ENCODE measurements at places on chromosomes 1 and 21.

- DNase-seq = no peak
Measured at GRCh38 chr1:233656032-233656635, 42.2 kb downstream of the KCNK1 start.

DNA sequence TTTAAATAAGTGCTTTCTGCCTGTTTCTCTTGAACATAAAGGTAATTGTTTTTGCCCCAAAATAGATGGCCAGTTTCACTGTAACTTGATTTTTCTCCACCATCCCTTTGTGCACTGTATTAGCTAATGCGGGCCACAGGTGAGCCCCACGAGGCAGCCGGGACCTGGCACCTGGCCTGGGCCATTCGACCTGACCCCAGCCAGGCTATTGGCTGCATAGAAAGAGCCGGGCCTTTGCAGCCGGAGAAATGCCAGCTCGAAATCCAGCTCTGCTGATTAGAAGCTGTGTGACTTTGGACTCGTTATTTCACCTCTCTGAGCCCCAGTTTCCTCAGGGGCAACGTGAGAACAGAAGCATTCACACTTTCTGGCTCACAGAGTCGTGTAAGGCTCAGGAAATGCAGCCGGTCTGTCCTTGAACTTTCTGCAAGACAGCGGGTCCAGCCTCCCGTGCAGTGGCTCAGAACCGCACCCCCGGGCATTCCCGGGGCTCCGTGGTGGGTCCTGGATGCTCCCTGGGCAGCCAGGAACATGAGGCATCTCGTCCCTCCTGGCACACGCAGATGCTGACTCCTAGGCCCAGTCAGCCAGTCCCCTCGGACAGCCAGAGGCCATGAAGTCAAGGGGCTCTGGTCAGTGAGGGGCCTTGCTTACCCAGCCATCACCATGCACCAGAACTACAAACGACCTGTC, 37.4 kb upstream of the ACTRT2 start:
- DNase-seq = no peak

DNA sequence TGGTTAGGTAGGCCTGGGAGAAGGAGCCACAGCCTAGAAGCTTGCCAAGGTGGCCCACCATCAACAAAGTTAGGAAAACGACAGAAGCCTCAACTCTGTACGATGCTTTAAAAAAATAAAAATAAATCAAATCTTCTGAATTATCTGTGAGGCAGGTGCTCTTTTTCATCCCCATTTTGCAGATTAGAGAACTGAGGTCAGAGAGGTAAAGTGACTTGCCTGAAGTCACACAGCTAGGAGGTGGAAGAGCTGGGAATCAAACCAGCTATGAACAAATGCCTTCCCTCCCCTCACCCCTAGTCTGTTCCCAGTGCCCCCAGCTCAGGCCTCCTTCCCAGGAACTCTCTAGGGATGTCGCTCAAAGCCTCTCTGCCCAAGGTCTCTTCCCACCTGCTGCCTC, 30.4 kb downstream of the EPHA2 start:
- DNase-seq = no peak

DNA sequence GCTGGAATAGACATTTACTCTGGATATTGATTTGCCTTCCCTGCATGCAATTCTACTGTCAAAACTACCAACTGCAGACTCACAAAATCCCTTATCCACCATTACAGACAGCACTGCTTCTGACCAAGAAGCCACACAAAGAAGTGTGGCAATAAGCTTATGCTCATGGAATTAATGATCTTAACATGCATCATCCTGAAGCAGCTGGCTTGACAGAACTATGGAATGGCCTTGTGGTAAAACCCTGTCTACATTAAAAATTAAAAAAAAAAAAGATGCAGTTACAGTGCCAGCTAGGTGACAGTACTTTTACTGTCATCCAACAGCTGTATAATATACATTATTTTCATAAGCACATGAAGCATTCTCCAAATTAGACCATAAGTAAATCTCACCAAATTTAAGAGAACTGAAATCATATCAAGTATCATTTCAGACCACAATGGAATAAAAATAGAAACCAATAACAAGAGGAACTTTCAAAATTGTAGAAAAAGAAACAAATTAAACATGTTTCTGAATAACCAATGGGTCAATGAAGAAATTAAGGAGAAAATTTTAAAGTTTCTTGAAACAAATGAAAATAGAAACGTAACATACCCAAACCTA, 70.7 kb downstream of the SCMH1 start:
- DNase-seq = no peak

DNA sequence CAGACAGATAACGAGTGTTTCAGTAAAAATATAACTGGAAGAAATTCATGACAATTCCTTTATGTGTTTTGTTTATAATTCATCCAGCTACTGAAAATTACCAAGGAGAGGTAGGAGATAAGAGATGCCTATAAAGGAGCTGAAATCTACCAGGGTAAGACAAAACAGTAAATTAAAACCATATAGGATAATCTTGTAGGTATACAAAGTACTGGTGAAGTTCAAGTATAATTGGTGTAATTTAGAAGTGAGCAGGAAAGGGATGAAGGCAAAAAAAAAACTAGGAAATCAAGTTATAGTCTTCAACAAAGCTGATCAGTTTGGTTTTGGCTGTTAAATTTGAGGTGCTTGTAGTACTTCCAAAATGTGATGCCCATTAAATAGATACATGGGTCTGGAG, 1.2 kb upstream of the WARS2 start:
- no peak for DNase-seq

DNA sequence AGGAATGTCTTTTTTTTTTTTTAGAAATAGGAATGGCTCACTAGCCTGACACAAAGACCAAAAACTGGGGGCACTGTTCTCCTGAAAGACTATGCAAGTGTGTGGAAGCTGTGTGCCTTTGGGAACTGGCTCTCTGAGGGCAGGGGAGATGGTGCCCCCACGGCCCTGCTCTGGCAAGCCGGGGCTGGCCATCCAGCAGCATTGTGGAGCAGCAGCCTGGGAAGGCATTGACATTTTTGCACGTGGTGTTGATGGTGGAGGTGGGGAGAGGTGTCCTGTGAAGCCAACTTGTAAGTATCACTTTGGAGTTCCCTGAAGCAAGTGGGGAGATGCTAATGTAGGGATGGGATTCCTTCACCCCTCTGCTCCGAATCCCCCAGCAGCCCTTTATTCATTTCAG, 460.1 kb downstream of the RPS6KC1 start:
- DNase-seq = no peak

- peak; percentile 50 for DNase-seq
Measured at GRCh38 chr1:174789399-174789798, 210.3 kb upstream of the CACYBP start.

GRCh38 chr1:228274452-228275178, 66.8 kb downstream of the OBSCN start:
- no peak for DNase-seq

DNA sequence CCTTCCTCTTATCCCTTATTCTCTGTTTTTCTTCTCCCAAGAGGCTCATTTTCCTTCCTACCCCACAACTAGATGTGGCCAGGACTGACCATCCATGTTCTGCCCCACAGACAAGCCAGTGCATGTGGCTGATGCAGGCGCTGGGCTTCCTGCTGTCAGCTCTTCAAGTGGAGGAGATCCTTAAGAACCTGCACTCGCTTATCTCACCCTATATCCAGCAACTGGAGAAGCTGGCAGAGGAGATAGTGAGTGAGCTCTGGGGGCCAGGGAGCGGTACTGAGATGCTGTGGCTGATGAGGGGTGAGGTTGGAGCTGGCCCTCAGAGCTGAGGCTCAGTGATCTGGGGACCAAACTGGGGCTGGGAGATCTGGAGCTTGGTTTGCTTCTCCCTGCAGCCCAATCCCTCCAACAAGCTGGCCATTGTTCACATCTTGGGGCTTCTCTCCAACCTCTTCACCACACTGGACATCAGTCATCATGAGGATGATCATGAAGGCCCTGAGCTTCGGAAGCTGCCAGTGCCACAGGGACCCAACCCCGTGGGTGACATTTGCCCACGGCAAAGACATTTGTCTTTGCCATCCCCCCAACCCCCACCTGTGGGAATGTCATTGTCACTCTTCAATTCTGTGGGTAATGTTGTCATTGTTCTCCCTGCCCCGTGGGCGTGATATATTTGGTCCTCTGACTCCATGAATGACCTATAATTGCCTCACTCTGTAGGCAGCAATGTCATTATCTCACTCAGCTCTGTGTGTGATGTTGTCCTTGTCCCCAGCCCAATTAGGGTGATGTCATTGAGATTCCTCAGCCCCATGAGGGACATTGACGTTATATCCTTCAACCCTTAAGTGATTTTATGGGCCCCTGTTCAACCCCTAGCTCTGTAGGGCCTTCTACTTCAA, 11.2 kb upstream of the DPH2 start:
- DNase-seq = no peak

- peak; percentile 16 for DNase-seq
Measured at GRCh38 chr1:215793180-215793579, 226.1 kb downstream of the KCTD3 start.

- no peak for DNase-seq
Measured at GRCh38 chr1:47172782-47173181, 17.1 kb downstream of the PDZK1IP1 start.

DNA sequence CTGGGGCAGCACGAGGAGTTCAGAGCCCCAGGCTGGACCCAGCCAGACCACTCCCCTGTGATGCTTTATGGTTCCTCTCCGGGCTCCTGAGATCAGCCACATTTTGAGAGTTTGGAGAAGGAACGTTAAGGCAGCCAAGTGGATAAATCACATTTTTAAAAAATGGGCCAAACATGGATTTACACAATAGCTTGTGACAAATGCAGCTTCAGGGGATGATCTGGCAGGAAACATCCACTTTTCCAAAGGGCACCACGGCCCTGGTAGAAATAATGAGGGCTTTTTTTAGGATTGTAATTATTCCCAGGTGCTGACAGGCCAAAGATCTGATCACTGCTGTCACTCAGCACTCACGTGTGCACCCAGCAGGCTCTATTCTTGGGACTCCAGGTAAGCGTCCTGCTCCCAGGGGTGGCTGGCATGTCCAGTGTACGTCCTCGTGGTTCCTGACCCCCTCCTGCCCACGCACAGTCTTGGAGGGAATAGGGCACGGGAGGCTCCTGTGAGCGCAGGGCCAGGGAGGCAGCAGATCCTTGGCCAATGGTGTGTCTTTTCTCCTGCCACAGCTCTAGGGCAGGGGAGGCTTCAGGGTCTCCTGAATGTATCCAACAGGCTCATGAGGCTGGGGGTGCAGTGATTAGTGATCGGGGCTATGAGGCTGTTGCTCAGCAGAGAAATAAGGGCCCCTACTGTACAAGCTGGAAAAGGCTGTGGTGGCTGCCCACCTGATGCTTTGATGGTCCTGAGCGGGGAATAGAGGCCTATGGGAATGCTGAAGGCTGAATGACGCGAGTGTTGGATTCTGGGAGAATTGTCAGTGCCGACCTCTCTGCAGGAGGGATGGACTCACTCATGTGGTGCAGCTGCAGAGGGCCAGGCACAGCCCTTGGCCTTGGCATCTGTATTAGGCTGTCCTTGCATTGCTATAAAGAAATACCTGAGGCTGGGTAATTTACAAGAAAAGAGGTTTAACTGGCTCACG, 415.7 kb downstream of the PTPRU start:
- no peak for DNase-seq

DNA sequence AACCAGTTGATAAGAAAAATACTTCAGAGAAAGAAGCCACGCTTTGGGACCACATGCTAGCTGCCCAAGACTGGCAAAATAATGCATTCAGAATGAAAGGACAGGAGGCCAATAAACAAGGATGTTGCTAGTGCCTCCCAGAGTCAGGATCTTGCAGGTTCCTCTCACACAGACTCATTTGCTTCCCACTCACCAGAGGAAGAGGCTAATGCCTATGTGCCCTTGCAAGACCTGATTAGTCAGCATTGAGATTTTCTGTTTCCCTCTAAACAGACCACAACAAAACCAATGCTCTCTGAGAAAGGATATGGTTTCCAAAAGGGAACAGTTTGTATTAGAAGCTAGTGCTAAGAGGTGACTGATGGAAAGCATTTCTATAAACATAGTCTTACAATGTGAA, 85.7 kb downstream of the NRDC start:
- DNase-seq = no peak

- DNase-seq = no peak
Measured at GRCh38 chr1:158426137-158426536, at the start of gene OR10K2. TSS of gene OR10K2 (minus strand) at chr1:158426237. CDS start at chr1:158420866, 5,371 bp downstream.

- DNase-seq = no peak
Measured at GRCh38 chr1:169146576-169147214, 40.2 kb downstream of the ATP1B1 start.

- no peak for DNase-seq
Measured at GRCh38 chr1:39737546-39738169, 1.0 kb upstream of the PPIE start.

DNA sequence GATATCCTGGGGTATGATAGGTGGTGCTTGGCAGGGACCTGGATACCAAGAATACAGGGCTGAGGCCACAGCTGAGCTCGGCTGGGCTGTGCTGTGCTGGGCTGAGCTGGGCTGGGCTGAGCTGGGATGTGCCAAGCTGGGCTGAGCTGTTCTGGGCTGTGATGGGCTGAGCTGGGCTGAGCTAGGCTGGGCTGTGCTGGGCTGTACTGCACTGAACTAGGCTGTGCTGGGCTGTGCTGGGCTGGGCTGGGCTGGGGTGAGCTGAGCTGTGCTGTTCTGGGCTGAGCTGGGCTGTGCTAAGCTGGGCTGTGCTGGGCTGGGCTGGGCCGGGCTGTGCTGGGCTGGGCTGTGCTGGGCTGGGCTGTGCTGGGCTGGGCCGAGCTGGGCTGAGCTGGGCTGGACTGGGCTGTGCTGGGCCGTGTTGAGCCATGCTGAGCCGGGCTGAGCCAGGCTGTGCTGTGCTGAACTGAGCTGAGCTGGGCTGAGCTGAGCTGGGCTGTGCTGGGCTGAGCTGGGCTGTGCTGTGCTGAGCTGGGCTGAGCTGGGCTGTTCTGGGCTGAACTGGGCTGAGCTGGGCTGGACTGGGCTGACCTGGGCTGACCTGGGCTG, 94.7 kb upstream of the ACTRT2 start:
- no peak for DNase-seq

DNA sequence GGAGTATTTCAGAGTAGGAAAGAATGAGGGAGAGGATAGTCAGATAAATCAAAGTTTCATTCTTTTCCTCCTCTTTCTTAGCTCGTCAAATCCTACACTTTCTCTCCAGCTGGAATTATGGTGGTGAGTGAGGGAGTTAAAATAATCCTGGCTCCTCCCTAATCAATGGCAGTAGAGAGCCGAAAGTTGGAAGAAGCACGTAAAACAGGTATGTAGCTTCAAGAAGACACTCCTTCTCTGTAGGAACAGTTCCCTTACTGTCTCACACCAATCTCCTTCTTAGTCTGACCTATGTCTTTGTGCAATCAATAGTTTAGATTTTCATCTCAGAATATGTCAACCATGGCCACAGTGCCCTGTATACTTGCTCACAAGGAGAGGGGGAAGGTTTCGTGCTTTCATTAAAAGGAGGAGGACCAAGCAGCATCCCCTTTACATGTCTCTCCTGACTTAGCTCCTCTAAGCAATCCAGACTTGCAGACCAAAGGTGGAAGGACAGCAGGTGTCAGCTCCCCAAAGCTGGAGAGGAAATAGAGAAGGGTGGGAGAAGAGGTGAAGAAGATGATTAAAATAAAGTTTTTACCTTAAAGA, 878 bp downstream of the MINDY1 start:
- no peak for DNase-seq

DNA sequence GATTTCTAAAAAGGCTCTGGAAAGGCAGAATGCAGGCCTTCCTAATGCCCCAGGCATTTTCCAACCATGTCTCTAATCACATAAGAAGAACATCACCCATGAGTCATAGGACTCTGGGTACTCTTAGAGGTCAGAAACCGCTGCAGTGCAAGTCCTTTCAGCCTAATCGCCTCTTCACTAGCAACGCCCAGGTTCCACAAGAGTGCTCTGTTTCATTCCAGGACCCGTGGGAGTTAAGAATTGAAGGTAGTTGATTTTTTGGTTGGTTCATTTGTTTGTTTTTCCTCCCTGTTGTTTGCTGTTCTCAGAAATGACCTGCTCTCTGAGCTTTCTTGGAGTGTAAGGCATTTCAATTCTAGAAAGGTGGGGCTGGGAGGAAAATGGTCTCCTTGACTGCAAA, 123.2 kb downstream of the NR5A2 start:
- peak; percentile 62 for DNase-seq
